Neuronal stem cell (in vitro differentiated cells): ENCODE measurements at places on chromosomes 7 and 10.

DNA sequence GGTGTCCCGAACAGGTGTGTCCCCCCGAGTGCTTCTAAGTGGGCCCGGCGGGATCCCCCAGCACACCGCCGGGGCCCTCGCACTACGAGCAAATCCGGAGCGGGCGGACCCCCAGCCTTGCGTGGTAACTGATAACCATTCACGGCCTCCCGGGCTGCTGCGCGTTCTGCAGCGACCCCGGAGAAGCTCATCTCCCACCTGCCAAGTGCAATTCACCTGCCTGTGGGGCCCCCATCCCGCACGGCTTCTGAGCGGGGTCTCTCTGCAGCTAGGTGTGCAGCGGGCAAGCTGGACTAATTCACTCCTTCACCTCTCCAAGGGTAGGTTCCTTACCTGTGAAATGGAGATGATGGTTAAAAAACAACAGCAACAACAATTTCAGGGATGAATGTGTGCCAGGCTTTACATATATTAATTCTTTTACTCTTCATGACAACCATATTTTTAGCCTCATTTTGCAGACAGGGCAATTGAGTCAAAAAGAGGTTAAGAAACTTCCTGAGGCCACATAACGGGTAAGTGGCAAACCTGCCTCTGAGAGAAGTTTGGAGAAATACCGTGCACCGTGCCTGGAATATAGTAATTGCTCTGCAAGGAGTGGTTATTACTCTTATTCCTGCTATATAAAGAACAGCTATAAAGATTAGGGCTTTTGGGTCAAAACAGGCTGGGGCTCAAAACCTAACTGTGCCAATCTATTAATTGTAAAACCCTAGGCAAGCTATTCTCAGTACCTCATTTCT, 652 bp upstream of the PODXL start:
- no peak for DNase-seq

DNA sequence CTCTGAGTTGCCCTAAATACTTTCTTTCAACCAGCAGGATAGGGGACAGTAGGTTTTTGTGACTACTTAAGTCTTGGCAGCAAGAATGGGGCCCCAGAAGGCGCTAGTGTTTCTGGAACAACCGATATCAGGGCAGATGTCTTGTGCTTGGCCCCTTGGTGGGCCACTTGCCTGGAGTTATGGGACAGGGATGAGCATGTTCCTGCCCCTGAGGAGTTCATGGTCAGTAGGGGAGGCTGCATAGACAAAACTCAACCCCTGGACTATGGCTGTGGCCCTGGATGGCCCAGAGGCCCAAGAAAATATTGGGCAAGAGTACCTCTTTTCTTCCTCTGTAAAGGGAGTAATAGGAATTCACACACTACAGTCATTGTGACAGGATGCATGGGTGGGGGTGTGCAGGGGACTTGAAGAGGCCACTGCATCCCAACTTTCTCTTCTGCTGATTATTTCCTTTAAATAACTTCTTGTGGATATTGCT, 57.7 kb upstream of the IGFBP3 start:
- DNase-seq = no peak

DNA sequence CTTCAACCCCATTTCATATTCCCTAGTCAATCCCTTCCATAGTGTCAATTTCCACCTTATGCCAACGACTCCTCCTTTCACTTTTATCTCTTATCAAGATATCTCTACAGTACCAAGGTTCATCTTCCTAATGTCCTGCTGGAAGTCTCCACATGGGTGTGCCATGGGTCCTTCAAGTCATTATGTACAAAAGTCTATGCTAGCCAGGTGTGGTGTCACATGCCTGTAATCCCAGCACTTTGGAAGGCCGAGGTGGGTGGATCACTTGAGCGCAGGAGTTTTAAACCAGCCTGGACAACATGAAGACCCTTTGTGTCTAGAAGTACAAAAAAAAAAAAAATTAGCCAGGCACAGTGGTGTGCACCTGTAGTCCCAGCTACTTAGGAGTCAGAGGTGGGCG, 47.6 kb downstream of the PRTFDC1 start:
- no peak for DNase-seq

DNA sequence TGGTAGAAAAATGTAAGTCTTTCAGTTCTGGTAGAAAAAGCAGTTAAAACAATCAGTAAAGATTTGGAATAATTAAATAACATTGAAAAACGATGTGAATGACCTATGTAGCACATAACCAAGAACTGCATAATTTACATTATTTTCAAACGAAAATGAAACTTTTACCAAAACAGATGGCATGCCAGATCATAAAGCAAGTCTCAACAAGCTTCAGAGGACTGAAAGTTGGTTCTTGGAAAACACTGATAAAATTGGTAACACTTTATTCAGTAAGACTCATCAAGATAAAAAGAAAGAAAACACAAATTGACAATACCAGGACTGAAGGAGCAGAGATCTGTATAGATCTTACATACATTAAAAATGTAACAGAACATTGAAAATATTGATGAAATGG, 92.8 kb downstream of the VIPR2 start:
- no peak for DNase-seq

GRCh38 chr7:29878081-29878688, 71.9 kb downstream of the WIPF3 start:
- DNase-seq = no peak

- no peak for DNase-seq
Measured at GRCh38 chr7:4742852-4743251, 32.6 kb upstream of the AP5Z1 start.

- no peak for DNase-seq
Measured at GRCh38 chr10:112490545-112490944, 43.5 kb downstream of the VTI1A start.

- DNase-seq = no peak
Measured at GRCh38 chr10:48231178-48231577, 43.3 kb downstream of the FRMPD2 start.

GRCh38 chr7:123734498-123734897, 14.3 kb downstream of the WASL start:
- no peak for DNase-seq

DNA sequence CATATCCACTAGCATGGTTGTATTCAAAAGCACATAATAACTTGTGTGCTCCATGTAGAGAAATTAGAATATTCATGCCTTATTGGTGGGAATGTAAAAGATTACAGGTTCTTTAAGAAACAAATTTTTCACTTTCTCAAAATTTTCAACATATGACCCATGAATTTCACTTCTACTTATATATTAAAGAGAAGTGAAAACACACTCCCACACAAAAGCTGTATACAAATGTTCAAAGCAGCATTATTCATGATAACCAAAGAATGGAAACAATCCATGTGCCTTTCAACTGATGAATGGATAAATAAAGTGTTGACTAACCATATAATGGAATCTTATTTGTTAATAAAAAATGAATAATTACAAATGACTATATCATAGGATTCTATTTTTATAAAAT, 694.5 kb upstream of the PCDH15 start:
- no peak for DNase-seq

DNA sequence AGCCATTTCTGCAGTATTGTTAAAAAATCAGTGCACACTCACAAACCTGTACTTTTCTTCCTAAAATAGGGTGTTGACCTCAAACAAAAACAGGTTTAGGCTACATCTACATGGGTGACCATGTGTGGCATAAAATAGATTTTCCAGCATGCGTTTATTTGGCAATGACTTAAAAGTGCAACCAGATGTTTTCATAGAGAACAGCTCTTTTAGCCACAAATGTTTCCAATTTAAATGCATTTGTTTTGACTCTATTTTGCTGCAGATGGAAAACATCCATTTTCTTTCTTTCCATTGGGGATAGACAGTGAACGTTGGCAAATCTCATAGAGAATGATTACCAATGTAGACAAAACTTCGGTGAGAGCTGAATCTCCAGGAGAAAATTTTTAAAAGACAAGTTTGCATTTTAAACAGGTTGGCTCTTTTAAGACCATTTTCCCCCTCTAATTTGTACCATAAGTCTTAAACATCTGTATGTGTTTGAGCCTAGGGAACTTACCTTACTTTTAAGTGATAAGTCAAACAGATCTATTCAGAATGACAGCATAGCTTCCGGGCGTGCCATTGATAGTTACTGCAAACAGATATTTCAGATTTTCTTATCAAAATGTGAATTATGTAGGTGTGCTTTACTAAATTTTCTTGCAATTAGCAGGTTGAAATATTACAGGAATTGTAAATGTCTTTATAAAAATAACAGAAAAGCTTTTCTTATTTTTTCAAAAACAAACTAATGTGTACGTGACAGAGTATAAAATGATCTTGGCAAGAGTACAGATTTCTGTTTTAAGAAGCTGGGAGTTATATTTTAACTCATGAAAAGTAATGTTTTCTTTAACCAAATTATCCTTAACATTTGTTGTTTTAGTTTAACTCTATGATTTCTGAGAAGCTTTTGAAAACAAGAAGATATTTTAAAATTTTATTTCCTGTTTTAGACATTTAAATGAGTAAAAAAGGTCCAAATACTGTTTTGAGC, 144.9 kb downstream of the HGF start:
- no peak for DNase-seq

- DNase-seq = no peak
Measured at GRCh38 chr10:126073606-126074005, 177.2 kb downstream of the FANK1 start.

GRCh38 chr7:952548-953441, 1.7 kb downstream of the ADAP1 start:
- no peak for DNase-seq

- no peak for DNase-seq
Measured at GRCh38 chr7:77570330-77571011, 33.4 kb downstream of the PTPN12 start.

GRCh38 chr7:27185013-27185853, at the start of gene HOXA11:
TSS of gene HOXA11 (minus strand) at chr7:27185232. CDS start at chr7:27185144, 88 bp downstream.
- no peak for DNase-seq

DNA sequence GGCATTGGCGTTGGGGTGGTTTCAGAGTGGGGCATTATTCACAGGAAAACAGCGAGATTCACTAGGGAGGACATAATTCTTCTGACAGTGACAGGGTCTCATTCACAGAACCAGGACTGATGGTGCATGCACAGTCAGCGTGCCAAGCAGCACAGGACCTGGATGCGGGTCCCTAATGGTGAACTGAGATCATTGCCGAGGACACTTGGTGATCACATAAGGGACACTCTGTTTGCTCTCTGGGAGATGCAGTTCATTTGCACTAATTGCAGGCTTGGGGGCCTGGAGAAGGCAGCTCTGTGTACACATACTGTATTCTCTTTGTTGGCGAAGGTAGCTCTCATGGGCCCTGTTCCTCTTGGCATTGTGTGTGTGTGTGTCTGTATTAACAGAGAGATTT, 716.1 kb downstream of the PHTF2 start:
- DNase-seq = no peak

DNA sequence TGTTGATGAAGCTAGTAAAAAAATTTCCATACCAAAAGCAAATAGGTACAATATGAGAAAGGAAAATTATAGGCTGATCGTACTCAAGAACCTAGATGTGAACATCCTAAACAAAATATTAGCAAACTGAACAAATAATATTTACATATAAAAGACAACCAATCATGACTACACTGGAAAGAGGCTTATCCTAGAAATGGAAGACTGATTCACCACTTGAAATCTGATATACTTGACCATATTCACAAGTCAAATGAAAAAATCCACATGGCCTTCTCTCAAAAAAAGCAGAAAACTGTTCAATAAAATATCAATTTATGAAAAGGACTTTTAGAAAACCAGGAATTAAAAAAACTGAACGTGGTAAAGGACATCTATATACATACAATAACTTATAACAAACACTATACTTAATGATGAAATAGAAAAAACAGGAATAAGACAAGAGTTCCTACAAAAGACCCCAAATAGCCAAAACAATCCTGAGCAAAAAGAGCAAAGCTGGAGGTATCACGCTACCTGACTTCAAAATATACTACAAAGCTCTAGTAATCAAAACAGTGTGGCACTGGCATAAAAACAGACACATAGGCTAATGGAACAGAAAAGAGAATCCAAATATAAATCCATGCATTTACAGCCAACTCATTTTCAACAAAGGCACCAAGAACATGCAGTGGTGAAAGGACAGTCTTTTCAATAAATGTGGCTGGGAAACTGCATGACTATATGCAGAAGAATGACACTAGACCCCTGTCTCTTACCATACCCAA, 29.2 kb upstream of the FAM180A start:
- DNase-seq = no peak

DNA sequence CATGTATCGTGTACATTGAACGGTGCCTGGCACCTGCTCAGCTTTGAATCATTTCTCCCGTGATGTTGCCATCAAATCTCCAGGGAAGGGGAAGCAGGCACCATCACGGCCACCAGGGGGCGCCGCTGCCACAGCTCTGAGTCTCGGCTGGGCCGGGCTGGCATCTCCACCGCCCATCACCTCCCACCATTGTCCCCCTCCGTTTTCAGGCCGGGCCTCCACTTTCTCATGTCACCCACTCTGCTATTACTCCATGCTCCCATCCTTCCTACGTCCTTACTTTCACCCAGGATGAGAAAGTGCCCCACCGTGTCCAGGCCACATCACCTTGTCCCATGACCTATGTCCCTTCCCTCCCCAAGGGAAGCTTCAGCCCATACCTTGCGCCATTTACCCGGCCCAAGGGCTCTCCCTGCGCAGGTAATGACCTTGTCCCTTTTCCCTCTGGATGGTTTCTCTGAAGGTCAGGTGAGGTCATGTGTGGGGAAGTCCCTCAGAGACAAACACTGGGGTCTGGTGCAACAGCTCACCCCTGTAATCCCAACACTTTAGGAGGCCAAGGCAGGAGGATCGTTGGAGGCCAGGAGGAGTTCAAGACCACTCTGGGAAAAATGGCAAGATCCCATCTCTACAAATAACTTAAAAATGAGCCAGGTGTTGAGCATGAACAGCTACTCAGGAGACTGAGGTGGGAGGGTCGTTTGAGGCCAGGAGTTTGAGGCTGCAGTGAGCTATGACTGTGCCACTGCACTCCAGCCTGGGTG, 31.8 kb upstream of the OCM2 start:
- peak; percentile 72 for DNase-seq

- no peak for DNase-seq
Measured at GRCh38 chr7:91609525-91609924, 271.0 kb downstream of the MTERF1 start.

DNA sequence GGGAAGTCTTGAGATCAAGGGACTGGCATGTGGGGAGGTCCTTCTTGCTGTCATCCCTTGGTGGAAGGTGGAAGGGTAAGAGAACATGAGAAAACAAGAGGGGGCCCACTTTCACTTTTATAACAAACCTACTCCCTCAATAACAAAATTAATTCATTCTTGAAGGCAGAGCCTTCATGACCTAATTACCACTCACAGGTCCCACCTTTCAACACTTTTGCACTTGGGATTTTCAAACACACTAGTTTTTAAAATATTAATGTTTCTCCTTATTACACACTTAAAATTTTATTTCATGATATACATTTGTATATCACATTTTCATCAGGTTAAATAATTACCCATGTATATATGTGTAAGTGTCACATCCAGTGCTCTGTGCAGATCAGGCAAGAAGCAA, 2.0 kb downstream of the ST7 start:
- no peak for DNase-seq
